ENCODE measurements at places on chromosomes 13 and 19.

GRCh38 chr13:94305033-94305432 is 174.4 kb downstream of the DCT start:
- no peak for DNase-seq

- DNase-seq, result no peak
Measured at GRCh38 chr19:22610121-22610520, 24.0 kb upstream of the ZNF492 start.

DNA sequence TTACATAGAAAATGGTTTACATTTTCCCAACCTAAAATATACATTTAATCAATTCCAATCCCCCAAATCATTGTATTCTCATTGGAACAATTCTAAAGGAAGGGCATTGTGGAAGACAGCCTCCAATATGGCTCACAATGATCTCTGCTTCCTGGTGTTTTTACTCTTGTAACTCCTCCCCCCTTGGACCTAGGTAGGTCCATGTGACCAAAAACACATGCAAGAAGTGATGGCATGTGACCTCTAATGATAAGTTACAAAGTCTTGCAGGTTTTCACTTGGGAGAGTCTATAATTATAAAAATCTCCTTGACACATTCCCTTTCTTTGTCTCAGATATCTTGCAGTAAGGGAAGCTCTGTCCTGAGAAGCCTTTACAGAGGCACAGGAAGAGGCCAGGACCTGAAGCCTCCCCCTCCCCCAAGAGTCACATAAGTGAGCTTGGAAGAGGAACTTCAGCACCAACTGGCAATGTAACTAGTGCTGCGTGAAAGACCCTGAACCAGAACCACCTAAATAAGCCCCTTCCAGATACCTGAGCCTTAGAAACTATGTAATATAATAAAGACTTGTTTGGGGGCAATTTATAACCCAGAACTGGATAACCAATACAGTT is 816.2 kb upstream of the ATXN8OS start:
- no peak for DNase-seq

DNA sequence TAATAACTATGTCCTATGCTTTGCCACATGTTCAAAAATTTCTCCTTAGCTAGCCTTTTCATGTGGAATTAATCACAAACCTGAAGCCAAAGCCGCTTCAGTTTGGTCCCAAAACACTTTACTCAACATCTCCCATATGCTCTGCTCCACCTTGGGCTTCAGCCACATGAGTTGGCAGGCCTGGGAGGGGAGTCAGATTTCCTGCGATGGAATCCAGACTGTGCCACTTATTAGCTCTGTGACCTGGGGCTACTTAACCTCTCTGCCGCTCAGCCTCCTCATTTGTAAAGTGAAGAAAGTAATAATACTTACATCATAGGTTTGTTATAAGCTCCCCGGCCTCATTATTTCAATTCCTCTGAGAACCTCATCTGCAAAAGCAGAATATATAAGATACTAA is 272.0 kb downstream of the LMO7 start:
- no peak for DNase-seq

DNA sequence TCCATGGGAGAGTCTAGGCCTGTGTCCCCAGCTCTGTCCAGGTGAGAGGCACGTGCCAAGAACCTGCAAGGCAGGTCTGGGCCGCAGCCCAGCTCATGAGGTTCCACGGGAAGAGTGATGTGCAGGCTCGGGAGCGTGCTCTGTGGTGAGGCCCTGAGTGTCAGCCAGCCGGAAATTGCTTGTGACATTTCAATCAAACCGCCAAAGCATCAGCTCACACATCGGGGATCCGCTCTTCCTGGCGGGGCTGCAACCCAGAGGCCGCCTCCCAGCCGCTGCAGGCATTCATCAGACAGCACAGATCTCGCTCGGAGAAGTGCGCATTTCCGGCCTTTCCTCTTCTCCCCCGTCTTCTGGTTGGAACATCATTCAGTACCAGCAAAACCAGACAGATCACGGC is 109.3 kb downstream of the KDM4B start:
- no peak for DNase-seq

DNA sequence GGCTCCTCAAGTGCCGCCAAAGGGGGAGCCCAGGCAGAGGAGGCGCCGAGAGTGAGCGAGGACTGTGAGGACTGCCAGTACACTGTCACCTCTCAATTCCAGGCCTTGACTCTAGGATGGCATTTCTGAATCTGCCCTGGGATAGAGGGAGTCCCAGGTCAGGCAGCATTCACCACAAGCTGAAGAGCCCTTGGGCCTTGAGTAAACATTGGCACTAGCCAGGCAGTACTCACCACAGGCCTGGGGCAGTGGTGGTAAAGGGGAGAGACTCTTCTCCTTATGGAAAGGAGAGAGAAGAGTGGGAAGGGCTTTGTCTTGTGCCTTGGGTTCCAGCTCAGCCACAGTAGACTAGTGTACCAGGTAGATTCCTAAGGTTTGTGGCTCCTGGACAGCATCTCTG is 39.7 kb upstream of the HTR2A start:
- DNase-seq, result no peak

DNA sequence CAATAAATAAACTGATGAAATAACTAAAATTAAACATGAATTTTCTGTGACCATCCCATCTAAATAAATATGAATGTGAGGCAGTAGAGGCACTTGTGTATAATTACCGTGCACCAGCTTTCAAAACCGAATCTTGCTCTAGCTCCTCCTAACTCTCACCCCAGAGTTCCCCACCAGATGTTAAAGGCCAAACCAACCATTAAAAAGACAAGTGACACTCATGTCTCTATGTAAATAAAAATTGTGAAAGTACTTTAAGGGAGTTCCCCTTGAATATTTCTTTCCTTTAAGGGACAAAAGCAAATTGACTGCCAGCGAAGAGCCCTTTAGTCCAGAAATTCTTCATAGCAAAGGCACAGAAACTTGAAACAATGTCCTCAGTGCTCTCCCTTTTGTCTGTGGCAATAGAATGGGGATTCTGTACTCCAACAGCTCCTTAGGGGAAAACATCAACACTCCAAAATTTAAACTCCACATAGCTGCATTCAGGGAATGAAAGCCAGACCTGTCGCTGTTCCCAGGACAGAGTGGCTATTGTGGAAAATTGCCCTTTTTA is 101.7 kb upstream of the SOX21 start:
- no peak for DNase-seq

- no peak for DNase-seq
Measured at GRCh38 chr13:101624981-101625380, 172.5 kb downstream of the ITGBL1 start.

DNA sequence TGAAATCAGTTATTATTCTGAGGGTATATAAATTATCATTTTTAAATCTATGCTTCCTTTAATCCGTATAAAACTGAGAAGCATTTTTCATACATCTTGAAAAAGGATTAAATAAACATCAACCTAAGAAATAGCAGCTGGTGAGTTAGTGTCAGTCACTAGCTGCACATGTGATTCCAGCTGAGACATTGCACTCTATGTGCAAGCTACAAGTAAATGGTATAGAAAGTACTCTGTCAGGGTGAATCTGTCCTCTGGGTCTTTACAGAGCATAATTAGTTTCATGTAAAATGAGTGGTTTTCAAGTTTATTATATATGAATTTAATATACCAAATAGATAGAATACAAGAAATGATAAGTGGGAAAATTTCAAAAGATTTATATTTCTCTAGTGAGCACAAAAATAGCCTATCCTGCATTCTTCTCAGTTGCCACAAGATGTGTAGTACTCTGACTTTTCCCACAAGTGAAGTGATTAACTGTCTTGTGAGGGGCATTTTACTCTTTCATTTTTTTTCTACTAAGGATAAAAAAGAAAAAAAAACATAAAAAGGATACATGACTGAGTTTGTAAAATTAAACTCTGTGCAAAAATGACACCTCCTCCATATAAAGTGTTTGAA is 1372.1 kb downstream of the PCDH9 start:
- no peak for DNase-seq

- DNase-seq, result peak; percentile 87
Measured at GRCh38 chr13:47463726-47464125, 537.3 kb downstream of the SUCLA2 start.

GRCh38 chr13:94362411-94362909 is 117.0 kb downstream of the DCT start:
- DNase-seq, result peak; percentile 88

GRCh38 chr13:86882107-86882506 is 789.1 kb upstream of the SLITRK5 start:
- DNase-seq, result no peak

DNA sequence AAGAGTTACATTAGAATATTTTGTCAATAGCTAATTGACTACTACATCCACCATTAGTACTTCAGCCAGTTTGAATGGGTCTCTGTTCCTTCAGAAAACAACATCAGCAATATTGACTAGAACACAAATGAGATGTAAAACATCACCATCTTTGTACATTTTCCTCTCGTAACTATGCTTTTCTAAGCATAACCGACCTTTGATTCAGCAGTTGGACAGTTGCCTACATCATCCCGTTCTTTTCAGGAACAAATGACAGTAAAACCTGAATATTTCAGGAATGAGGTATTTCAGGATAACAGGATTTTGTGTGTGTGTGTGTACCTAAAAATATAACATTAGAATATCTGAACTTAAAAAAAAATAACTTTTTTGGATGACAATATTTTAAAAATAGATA is 60.9 kb downstream of the STARD13 start:
- peak; percentile 62 for DNase-seq

- no peak for DNase-seq
Measured at GRCh38 chr19:15506074-15506571, 2.2 kb upstream of the CYP4F22 start.

GRCh38 chr13:33318037-33318436 is 32.5 kb upstream of the STARD13 start:
- DNase-seq, result no peak

DNA sequence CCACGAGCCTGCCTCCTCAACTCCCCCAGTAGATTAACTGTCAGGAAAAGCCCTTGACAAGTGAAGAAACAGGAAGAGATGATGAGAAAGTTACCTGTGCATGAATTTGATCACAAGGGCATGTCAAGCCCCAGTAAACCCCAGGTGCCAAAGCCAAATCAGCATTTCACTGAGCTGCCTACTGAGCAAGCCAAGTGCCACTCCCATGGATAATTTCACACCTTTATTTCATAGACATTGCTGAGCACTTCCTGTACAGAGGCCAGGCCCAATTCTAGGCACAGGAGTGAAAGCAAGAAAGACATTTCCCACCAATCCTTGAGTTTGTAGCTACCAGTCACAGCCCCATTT is 2.4 kb downstream of the GADD45GIP1 start:
- DNase-seq, result no peak

- no peak for DNase-seq
Measured at GRCh38 chr13:77857531-77858209, 61.0 kb downstream of the EDNRB start.

DNA sequence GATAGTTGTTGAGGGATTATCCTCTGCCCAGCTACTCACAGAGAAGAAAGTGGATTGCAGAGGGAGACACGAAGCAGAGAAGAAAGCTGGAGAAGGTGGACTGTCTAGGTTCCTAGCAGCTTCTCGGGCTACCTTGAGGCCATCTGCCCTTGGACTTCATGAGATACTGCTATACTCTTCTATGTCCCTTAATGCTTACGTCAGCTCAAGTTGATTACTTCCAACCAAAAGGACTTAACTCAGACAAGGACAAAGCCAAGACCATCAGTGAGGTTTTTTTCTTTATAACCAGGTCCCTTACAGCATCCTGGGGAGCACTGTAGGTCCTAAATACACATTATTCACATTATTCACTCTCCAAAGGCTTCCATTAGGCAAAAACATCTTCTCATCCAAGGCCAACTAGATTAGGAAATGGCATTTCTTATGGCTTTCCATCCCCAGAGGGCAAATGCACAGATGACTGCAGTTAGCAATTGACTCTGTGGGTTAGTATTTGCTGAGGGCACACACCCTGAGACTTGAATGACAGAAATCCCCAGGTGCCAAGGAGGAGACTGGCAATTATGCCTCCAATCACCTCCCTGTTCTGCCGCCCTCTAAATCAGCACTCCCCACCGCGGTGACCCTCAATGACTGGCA is 4.1 kb upstream of the UBE2L5 start:
- no peak for DNase-seq

- DNase-seq, result no peak
Measured at GRCh38 chr19:35292421-35293362, 731 bp downstream of the MAG start.

DNA sequence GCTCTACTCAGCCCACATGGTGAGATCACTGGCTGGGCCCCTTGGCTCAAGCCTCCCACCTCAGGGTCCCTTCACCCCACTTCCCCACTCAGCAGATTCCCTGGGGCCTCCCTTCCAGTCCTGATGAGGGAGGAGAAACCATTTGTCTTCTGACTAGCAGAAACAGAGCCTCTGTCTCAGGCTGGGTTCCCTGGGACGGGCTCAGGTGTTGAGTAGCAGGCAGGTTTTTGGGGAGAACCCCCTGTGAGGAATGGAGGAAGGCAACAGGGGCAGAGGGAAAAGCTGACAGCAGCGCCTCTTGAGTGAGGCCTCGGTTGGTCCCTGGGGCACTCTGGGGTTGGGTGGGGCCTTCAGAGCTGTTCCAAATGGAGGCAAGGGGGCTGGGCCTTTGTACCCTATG is 452.2 kb downstream of the TSHZ3 start:
- no peak for DNase-seq

- no peak for DNase-seq
Measured at GRCh38 chr19:7213628-7214323, 80.4 kb downstream of the INSR start.

DNA sequence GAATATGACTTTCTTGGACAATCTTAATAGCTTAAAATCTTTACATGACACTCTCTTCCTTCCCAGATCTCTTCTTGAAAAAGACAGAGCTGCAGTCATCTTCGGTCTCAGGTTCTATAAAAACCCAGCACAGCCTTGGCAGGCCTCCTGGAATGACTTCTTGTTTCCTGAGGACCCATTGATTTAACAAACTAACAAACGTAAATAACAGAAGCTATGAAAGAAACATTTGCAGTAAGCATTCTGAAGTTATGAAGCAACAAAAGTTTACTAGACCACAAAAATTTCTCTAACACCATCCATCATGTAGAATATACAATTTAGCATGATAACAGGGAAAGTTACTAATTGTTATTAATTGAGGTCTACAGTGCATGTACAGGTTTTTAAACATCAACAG is 62.8 kb upstream of the STARD13 start:
- peak; percentile 9 for DNase-seq

- no peak for DNase-seq
Measured at GRCh38 chr19:14237014-14237941, 31.3 kb upstream of the ADGRL1 start.

DNA sequence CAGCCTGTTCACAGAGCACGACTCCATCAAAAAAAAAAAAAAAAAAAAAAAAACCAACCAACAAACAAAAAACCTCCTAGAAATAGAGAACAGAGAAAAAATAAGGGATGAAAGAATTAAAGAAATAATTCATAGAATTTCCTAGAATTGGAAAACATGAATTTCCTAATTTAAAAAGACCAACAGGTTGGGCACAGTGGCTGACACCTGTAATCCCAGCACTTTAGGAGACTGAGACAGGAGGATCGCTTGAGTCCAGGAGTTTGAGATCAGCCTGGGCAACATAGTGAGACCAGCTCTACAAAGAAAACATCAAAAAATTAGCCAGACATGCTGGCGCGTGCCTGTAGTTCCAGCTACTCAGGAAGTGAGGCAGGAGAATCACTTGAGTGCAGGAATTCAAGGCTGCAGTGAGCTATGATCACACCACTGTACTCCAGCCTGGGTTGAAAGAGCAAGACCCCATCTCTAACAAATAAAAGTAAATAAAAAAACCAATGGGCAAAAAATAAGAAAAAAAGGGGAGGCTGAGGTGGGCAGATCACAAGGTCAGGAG is 6.5 kb downstream of the SPART start:
- DNase-seq, result no peak

GRCh38 chr19:2984215-2984528 is 6.8 kb downstream of the TLE6 start:
- no peak for DNase-seq

- peak; percentile 58 for DNase-seq
Measured at GRCh38 chr19:38989066-38989605, 13.6 kb upstream of the FBXO17 start.

GRCh38 chr13:70098669-70099068 is 9.0 kb upstream of the ATXN8OS start:
- DNase-seq, result no peak

Data from fibroblast of skin of scalp (primary cell).